ENCODE measurements at places on chromosomes 12 and 14.

- DNase-seq = no peak
Measured at GRCh38 chr12:124469193-124469888, 98.1 kb downstream of the NCOR2 start.

DNA sequence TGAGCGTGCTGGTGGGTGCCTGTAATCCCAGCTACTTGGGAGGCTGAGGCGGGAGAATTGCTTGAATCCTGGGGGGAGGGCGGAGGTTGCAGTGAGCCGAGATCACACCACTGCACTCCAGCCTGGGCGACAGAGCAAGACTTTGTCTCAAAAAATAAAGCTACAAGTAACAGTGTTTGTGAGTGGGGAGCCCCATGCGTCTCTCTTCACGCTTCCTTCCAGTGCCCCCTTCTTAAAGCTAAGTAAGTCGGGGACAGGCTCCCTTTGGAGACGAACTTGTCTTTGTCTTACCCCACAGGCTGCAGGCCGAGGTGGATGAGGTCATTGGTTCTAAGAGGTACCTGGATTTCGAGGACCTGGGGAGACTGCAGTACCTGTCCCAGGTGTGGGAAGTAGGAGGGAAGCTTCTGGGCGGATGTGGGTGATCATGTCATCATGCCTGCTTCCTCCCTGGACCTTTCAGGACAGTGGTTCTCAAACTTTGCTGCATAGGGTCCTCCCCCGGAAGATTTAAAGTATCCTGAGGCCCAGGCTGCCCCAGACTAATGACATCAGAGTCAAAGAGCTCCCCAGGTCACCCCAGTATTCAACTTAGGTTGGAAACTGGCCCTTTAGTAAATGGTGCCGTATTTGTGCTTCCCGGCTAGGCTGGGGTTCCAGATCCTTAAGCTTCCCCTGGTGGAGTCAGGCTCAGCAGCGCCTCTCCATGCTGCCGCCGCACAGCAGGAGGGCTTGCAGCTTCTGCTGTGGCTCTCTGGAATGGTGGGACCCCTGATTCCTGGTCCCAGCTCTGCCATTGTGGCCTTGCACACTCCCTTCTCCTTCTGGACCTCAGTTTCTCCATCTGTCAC is 37.1 kb downstream of the CYP46A1 start:
- no peak for DNase-seq

GRCh38 chr14:61098721-61099120 is 117.7 kb downstream of the SLC38A6 start:
- DNase-seq = no peak

GRCh38 chr14:105365101-105365500 is 33.2 kb upstream of the TEX22 start:
- no peak for DNase-seq

GRCh38 chr12:116884871-116885270 is 3.6 kb upstream of the HRK start:
- DNase-seq = no peak

GRCh38 chr12:107461222-107461975 is 224.2 kb upstream of the PWP1 start:
- no peak for DNase-seq

DNA sequence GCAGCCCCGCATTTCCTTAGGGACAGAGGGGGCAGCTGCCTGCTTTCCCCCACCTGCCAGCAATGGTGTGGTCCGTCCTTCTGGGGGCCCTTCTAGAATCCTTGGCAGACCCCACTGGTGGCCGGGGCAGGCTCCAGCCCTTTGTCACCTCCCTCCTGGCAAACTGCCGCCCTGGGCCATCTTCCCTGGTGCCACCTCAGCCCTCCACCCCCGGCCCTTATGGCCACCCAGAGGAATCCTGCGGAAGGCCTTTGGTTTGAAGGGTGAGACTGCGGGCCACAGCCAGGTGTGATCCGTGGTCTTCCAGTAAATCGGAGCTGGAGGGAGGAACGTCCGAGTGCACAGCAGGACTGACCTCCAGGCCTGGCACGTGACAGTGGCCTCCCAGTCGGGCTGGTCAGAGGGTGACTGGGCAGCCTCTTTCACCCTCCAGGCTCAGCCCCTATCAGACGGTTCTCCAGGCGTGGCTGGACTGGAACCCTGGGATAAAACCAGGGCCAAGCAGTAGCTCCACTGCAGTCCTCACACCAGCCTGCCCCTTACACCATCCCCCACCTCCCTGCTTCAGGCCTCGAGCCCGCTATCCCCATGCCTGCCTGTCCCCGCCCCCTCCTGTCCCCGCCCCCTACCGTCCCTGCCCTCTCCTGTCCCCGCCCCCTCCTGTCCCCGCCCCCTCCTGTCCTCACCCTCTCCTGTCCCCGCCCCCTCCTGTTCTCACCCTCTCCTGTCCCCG is 12.4 kb downstream of the FBRSL1 start:
- DNase-seq = no peak

GRCh38 chr14:92531106-92531873 is 17.7 kb downstream of the RIN3 start:
- DNase-seq = no peak

DNA sequence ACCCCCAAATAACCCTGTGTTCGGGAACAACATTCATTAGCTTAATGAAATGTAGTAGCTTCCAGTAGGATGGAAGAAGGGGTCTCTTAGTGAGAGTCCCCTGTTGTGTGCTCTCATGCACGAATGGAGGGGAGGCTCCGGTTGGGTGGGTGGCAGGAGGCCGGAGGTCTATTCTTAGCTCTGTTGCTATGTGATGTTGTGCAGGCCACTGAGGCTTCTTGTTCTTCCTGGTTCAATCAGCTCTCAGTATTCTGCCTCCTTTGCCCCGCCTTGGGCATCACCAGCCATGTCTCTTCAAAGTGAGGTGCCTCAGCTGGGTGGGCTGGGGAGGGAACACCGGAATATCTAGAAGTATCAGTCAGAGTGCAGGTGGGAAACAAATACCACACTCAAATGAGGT is 50.8 kb downstream of the KCNA1 start:
- DNase-seq = no peak

DNA sequence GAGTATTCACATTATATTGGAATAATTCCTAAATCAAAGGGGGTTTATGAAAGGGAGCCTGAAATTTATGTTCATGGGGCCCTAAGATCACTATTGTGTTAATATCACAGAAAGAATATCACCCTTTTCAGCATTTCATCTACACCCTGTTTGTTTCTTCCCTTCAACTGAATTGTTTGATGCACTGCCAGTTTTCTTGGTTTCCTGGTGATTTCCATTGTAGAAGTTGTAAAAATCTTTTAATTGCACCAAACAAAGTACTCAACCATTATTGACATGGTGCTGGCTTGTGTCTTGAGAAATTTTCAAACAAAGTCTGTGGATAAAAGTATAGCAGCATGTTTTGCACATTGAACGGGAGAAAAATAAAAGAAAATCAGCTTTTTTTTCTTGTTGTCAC is 154.8 kb upstream of the PRKD1 start:
- no peak for DNase-seq

DNA sequence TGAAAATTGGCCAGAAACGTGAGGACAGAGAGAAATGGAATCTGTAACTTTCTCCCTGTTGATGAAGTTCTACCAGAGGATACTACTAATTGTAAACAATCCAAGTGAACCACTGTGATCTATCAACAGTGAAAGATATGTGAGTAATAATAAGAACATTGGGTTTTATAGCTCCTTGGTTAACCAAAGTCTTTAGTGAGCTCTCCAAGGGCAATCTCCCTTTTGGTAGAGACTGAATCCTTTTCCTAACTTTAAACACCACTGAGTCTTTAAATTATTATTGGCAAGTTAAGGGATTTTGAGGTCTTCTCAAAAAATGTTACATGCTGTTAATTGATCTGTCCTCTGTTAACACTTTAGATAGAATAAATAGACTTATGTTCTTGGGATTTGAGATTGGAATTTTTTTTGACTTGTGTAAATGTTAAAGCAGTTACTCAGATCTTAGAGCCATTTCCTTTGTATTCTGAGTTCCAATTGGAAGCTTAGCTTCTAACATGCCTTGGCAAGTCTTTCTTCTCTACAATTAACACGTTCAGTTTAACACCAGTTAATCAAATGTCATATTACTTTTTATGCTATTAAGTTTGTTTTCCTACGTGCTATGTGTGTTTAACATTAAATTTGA is 338.2 kb upstream of the DDHD1 start:
- DNase-seq = no peak

GRCh38 chr12:92729773-92730305 is 27.1 kb downstream of the PLEKHG7 start:
- DNase-seq = no peak
